ENCODE measurements at places on chromosomes 6 and 20.

- DNase-seq: no peak
Measured at GRCh38 chr6:51203504-51203903, 384.8 kb downstream of the TFAP2B start.

- no peak for DNase-seq
Measured at GRCh38 chr6:108565091-108565766, 4.5 kb downstream of the FOXO3 start.

- DNase-seq: no peak
Measured at GRCh38 chr6:119353696-119354095, 4.1 kb upstream of the MAN1A1 start.

GRCh38 chr20:44733341-44734069, 12.2 kb upstream of the KCNK15 start:
- peak; percentile 48 for DNase-seq

GRCh38 chr20:21063276-21063675, 42.9 kb downstream of the LINC00237 start:
- DNase-seq: no peak

GRCh38 chr20:8434326-8434876, 302.3 kb downstream of the PLCB1 start:
- DNase-seq: no peak

- no peak for DNase-seq
Measured at GRCh38 chr20:61263084-61263695, 11.1 kb downstream of the CDH4 start.

DNA sequence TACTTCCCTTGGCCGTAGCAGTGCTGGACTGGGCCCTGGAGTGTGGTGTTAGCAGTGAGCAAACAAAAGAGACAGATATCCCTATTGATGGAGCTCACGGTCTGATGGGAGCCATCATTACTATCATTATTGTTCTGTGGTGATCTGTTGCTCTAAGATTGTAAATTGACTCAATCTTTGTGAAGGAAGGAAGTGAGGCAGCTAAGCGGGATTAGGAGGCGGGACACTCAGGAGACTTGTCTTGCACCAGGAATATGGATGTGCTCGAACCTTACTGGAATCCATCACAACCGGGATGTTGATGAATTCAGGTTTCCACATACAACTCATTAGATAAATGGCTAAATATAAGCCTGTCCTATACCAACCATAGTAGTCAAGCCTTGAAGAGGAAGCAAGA, 25.5 kb upstream of the FAM50B start:
- no peak for DNase-seq

All from NCI-H1694 (cell line).